ENCODE measurements at places on chromosomes 1 and 21.
A peak's percentile ranks its signal among the peaks of the same experiment; 100 is the strongest.

GRCh38 chr21:37449302-37449937, 82.8 kb downstream of the DYRK1A start:
- DNase-seq: no peak

DNA sequence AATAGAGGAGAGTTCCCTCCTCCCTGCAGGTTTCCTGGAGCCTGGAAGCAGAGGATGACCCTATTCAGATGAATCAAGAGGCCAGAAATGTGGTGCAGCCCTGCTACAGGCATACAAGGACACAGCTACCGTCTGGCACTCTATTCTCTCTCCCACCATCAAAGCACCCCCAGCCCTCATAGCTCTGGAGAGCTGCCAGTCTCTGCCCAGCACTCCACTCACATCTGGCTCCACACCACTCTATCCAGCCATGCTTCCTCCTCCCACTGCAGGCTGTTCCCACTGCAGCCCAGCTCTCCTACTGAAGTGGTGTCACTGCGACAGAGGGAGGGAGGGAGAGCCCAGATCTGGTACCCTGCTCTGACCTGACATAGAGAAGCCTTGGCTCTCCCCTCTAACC, 18.4 kb downstream of the SYT2 start:
- no peak for DNase-seq

DNA sequence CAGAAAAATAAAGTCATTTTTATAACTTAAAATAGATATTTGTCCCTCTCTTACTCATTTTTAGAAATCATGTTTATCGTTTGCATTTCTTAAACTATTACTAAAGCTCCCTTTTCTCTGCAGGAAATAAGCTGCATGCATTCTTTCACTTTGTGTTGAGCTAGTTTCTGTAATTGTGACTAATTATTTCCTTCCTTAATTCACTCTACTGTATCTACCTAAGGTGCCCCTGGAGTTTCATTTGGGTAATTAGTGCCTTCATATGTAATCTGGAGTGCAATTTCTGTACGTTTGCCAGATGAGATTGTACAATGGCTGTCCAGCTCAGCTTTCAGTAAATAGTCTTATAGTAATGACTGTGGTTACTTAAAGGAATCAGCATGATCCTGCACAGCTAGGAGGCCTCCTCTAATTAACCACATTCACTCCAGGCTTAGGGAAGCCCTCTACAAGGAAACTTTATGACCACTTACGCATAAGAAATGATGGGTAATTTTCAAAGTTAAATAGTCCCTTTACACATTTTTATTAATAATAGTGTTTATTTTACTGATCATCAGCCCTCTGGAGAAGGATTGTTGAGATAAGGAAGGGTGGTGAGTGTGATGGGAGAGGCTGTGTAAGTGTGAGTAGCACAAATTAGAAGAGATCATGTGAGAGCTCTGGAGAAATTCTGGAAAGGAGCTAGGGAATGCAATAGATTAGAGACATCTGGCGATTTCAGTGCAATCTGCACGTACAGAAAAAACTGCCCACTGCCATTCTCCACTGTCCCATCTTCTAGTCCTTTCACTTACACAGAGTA, 86.8 kb downstream of the LRRC8C start:
- DNase-seq: no peak

DNA sequence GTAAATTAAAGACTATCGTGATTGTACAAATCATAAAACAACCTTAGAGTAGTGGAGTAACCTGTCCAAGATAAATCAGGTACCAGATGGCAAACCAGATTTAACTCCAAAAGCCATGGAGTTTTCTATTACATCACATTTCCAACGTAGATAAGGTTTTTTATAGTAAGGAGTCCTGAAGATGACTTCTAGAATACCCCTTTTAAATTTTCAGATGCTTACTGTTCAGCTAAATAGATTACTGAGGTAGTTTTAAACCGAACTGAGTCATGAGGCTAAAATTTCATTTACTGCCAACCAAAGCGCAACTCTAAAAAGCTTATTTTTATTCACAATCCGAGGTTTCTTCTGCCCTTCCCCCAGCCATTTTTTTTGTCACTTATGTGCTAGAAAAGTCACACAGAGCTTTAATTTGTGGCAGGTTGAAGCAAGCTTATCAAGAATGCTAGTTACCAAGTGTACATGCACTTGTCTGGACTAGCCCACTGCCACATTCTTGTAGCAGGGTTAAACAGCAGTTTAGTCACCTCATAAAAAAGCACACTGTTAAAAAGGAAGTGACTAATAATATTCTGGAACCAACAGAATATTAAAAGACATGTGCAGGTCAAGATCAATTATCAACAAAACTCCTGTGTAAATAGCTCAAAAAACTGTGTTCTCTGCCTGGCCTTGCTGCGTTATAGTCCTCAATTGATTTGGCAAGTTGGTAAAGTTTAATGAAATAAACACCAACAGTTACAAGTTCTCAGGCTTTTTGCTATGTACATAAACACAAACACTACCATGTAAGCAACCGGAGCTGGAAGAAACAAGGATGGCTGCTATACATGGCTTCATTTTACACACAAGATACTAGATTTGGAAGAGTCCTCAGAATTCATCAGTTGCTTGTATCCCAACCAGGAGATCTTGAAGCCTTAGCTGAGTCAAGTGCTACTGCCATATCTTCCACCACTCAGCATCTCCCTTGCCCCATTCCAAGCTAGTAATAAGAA, 180.3 kb upstream of the DMRTA2 start:
- DNase-seq: no peak

DNA sequence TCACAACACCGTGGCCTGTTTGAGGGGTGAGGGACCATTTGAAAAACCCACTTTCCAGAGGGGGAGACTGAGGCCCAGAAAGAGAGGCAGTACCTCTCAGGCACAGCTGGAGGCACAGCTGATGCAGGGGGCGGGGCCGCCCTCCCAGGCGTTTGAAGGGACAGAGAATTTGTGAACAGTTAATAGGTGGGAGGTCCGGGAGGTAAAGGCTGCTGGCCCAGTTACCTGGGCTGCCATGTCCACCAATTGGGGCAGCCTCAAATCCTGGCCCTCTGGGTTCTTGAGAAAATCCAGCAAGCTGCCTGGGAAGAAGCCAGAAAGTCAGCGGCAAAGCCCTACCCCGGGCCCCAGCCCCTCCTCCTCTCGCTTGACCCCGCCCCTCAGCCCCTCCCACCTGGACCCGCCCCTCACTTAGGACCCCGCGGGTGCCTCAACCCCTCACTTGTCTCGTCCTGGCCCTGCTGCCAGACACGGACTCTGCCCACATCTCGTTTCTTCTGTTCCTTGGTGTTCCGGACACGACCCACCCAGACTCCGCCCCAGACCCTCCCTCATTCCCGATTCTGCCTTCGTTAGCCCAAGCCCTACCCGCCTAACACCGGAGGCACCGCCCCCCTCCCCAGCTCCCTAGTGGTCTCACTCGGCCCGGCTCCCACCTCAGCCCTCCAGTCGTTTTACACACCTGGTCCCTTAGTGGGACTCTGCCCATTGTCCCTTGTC, 10.8 kb upstream of the AHDC1 start:
- DNase-seq: no peak

DNA sequence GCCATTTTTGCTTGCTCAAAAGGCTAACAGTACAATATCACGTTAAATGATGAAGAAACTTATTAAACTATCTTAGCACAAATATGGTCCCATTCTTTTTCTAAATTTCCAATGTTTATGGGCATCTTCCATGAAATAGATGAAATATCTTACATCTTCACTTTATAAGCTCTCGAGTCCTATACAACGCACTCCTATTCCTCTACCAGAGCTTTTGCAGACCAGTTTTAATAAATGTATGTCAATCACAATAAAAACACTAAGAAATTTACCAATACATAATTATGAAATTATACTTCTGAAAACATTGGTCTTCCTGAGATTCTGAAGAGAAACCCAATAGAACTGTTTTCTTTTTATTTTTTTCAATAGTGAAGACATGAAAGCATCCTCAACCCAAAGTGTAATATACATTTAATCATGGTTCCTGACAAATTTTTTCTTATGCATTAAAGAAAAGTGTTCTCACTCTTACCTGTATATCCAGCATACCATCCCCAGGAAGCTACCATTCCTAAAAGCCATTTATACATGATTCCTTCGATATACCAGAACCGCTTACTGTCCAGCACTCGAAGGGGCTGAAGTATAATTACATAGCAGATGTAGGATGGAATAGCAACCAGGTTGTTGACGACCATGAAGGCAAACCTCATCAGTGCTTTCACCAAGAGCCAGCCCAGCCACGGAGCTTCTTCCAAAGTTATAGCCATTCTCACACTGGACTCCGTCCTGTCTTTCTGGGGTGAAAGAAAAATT, 1.8 kb downstream of the LPGAT1 start:
- DNase-seq: no peak

DNA sequence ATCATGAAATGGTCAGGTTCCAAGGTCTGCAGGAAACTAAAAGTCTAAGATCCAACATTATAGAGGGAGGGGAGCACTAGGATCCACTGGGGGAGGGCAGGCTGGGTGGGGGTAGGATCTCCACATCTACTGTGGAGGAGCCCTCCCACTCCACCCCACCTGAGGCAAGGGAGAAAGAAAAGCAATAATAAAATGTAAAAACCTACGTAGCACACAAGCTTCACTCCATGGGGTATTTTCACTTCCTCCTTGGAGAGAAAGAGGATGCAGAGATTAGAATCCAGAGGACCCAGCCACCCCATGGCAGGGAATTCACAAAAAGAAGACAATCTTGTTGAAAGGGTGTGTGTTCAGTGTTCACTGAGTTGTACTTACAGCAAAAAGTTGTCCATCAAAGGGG, 14.4 kb downstream of the SPOCD1 start:
- no peak for DNase-seq

- no peak for DNase-seq
These were observed 63.7 kb downstream of the DYRK1A start for GRCh38 chr21:37430184-37430821.

DNA sequence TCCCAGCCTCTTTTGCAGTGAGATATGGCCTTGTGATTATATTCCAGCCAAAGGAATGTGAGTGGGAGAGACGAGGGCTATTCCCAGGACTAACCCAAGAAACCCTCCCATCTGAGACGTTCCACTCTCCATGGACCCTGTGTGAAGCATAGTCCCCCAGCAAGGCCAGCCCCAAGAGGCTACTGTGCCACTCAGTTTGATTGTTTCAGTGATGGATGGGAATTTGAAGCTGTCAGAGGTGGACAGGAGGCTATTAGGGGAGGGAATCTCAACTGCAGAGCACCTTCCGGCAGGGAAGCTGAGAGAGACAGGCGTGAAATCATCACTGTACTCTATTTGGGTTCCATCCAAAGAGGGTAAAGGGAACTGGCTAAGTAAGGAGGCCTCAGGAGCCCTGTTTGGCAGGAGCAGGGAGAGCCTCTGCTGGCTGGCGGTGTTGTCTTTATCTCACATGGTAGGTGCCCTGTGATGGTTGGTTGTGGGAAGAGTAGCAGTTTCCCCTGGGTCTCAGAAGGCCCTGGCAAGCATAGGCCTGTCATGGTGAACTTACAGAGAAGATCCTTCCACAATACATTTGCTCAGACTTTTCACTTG, 3.4 kb upstream of the TEX35 start:
- DNase-seq: no peak

- DNase-seq: no peak
These were observed 94.0 kb downstream of the LRRC7 start for GRCh38 chr1:69661686-69662085.

DNA sequence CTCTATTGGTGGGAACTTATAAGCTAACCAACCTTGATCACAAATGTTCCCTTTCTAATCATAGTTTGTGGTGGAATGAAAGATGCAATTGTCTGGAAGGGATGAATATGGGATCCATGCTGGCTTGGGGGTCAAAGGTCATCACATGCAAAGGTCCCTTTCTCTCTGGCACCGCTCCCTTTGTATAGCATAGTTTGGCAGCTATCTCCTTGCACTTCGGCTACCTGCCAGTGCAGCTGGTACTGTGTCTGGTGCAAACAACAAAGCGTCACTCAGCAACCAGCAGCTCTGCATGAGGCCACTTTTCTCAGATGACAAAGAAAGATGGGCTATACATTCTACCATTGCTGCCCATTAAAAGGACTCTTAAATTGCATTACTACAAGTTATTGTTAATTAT, 188.2 kb upstream of the NFIA start:
- no peak for DNase-seq

GRCh38 chr1:156627313-156627880, 8.2 kb downstream of the HAPLN2 start:
- DNase-seq: peak; percentile 45

DNA sequence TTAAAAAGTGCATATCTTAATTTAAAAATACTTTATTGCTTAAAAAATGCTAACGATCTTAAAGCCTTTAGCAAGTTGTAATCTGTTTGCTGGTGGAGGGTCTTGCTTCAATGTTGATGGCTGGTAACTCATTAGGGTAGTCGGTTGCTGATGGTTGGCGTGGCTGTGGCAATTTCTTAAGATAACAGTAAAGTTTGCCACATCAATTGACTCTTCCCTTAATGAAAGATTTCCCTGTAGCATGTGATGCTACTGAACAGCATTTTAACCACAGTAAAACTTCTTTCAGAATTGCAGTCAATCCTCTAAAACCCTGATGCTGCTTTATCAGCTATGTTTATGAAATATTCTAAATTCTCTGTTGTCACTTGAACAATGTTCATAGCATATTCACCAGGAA, 6.8 kb upstream of the SAMD13 start:
- no peak for DNase-seq

- DNase-seq: no peak
These were observed 49.5 kb upstream of the TENT5C start for GRCh38 chr1:117556341-117556740.

DNA sequence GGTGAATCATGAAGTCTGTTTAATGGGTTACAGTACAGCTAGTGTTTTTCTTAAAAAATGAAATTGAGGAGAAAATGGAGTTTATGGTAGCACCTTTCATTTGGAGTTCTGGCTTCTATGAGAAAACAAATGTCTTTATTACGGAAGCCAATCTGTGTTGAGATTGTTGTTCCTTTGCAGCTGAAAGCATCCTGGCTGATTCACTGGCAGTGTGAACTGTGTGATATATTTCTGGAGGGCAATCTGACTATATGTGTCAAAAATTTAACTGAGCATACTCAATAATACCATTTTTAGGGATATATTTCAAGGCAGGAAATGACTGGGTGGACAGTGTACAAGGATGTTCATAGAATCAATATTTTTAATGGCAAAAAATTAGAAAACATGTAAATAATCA, 46.6 kb upstream of the LYST start:
- no peak for DNase-seq

- DNase-seq: no peak
These were observed 110.1 kb upstream of the LMO4 start for GRCh38 chr1:87218618-87219017.

DNA sequence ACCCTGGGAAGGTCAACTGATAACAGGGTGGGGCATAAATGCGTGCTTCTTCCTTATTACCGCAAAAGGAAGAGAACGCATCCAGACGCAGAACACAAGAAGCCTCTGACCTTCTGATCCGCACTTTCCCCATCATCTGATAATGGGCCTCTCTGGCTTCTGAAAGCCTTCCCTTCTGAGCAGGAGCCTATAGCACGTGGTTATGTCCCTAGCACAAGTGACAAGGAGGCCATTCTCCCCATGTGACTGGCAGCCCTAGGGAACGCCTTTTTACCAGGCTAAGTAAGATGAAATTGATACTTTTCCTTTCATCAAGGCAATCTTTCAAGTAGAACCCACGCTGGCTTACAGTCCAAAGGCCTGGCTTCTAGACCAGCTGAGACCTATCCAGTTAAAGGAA, 34.2 kb downstream of the RABIF start:
- DNase-seq: no peak
